ENCODE measurements at places on chromosomes 11 and 22.

DNA sequence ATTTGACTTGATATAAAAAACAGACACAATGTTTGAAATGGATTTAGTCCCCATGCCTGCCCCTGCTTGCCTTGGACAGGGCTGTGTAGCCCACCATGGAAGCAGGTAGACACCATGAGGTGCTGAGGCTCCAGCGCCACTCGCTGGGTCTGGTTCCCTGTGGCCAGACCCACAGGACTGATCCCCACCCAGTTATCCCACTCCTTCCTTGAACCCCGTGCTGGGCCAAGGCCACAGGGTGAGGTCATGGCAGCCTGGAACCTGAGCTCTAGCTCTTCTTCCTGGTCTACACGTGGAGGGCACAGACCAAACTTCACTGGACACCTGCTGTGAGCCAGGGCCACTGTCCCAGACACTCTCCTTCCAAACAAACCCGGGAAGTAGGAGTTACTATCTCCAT is 42.5 kb downstream of the GAB4 start:
- DNase-seq: no peak

DNA sequence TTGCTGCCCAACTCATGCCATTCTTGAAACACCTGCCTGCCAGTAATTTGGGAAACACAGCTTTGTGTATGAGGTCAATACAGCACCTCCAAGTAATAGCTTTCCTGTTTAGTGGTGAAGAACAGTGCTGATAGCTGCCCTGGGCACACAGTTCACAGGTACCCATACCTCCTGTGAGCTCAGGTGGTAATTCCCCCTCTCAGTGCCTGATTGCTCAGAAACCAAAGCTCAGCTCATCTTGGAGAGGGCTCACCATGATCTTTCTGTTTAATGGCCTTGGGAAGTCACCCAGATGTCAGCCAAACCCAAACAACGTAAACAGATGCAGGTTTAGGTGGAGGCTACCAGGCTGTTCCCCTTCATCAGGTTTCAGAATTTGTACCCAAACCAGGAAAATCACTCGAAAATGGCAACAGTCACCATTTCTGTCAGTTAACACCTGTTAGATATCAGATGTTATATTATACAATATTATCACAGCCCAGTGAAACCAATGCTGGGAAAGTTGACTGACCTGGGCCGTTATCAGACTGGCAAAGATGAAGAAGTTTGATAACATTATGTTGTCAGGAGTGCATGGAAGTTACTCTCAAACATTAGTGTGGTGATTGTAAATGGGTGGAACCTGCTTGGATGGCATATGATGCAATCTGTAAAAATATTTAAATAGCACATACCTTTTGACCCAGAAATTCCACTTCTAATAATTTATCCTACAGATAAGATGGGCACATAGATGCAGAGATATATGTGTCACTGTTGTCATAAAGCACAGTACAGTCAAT is 18.9 kb downstream of the VSTM5 start:
- no peak for DNase-seq

GRCh38 chr11:95542868-95543551 is 246.6 kb downstream of the FAM76B start:
- no peak for DNase-seq

GRCh38 chr22:31287818-31288495 is 4.3 kb downstream of the PIK3IP1 start:
- DNase-seq: no peak

GRCh38 chr22:38454353-38455075 is 485 bp downstream of the KCNJ4 start:
- DNase-seq: no peak

DNA sequence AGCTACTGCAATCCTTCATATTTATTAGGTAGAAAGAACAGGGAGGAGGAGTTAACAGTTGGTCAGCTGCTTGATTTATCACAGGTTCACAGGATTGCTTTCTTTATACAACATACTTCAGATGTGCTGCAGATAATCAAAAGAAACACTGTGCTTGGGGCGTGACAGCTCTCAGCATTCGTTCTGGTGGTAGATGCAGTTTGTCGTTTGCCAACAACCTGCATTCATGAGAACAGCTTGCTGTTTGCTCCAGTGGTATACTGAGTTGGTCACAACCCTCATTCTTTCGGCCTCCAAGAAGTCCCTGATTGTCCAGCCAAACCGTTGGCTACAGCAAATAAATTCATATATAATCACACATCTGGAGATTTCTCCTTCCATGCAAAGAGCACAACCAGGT is 120.5 kb downstream of the ZNF280B start:
- no peak for DNase-seq

DNA sequence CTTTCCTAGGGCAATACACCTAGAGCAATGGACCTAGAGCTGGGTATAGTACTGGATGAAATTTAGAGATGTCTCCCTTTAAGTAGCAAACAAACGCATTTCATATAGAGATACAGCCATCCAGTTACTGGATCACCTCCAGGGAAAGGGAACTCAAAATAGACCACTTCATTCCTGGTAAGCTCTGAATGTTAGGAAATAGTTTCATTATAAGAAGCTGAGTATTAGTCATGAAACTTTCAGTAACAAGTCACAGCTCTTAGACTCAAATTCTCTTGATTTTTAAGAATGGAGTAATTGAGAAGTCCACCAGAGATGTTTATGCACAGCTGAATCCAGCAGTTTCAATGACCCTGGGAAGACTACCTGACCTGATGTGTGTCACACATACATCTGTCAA is 221.9 kb downstream of the FAM76B start:
- DNase-seq: no peak

GRCh38 chr11:44634401-44635281 is 69.2 kb downstream of the CD82 start:
- DNase-seq: peak; percentile 37

DNA sequence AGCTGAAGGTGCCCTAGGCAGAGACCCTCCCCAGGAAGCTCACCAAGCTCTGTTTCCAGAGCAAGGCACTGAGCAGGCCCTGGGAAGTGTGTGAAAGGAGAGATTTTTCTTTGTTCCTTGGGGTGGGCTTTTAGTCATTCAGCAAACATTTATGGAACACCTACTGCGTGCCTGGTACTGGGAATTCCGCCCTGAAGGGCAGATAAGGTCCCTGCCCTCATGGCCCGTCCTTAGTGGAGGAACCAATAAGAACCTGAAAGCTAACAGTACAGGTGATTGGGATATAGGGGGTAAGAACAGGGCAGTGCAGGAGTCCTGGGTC is 3.9 kb downstream of the TMEM134 start:
- DNase-seq: no peak
